ENCODE measurements at places on chromosomes 6 and 20.
A peak's percentile ranks its signal among the peaks of the same experiment; 100 is the strongest.

GRCh38 chr6:157631838-157632614, 191.0 kb upstream of the SNX9 start:
- H3K4me1 ChIP-seq, result peaks cover 3% of the 10 kb centered on the region
- no peak overlapping the region for H3K27ac ChIP-seq
- H3K27me3 ChIP-seq, result no peaks in the 10 kb centered on the region
- no peak for DNase-seq

DNA sequence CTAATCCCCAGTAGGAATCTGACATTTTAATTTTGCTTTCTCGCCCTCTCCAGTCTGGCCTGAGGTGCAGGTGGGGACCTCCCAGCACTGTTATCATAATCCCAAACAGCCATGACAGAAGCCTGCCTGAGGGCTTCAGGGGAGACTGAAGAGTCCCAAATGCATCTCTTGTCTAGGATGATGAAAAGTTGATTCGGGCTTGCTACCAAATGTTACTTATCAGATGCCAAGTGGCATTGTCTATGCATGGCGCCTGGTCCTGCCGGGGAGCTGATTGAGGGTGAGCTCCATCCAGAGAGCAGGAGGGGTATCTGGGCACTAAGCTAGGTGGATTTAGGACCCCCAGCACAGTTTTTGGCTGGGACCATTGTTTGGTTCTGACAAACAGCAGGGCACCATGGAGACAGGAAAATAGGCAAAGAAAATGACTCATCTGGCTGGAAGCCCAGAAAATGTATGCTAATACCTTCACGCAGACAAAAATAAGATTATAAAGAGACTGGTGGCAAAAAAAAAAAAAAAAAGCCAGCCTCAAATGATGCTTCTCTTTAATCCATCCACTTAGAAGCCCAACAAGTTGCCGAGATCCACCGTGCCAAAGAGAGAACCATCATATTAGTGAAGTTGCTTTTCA, 513.7 kb upstream of the SULF2 start:
- no peak overlapping the region for H3K4me3 ChIP-seq
- H3K27ac ChIP-seq, result no peak overlapping the region
- peaks cover 20% of the 10 kb centered on the region for H3K4me1 ChIP-seq
- no peak for DNase-seq
- peaks cover 3% of the 10 kb centered on the region for H3K27me3 ChIP-seq

GRCh38 chr20:61499859-61500554, 247.9 kb downstream of the CDH4 start:
- H3K27ac ChIP-seq, result no peak overlapping the region
- DNase-seq, result no peak
- H3K27me3 ChIP-seq, result peaks cover 7% of the 10 kb centered on the region
- no peak overlapping the region for H3K4me3 ChIP-seq

GRCh38 chr6:95693108-95693507, 115.8 kb downstream of the MANEA start:
- H3K27me3 ChIP-seq, result peaks cover 5% of the 10 kb centered on the region
- H3K36me3 ChIP-seq, result no peaks in the 10 kb centered on the region
- H3K4me1 ChIP-seq, result peaks cover 1% of the 10 kb centered on the region
- no peak overlapping the region for H3K4me3 ChIP-seq

DNA sequence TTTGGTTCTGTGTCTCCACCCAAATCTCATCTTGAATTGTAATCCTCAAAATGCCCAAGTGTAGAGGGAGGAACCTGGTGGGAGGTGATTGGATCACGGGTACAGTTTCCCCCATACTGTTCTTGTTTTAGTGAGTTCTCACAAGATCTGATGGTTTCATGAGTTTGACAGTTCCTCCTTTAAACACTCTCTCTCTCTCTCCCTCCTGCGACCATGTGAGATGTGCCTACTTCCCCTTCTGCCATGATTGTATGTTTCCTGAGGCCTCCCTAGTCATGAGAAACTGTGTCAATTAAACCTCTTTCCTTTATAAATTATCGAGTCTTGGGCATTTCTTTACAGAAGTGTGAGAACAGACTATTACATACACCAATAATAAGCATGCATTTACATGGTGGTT, 12.1 kb upstream of the EYS start:
- H3K36me3 ChIP-seq, result no peaks in the 10 kb centered on the region
- DNase-seq, result no peak
- no peak overlapping the region for H3K27ac ChIP-seq
- no peaks in the 10 kb centered on the region for H3K4me1 ChIP-seq

- H3K4me1 ChIP-seq, result peaks cover 1% of the 10 kb centered on the region
- H3K36me3 ChIP-seq, result no peaks in the 10 kb centered on the region
- no peak for DNase-seq
- no peak overlapping the region for H3K27ac ChIP-seq
Observed at GRCh38 chr6:146047371-146047770, 18.5 kb downstream of the GRM1 start.

DNA sequence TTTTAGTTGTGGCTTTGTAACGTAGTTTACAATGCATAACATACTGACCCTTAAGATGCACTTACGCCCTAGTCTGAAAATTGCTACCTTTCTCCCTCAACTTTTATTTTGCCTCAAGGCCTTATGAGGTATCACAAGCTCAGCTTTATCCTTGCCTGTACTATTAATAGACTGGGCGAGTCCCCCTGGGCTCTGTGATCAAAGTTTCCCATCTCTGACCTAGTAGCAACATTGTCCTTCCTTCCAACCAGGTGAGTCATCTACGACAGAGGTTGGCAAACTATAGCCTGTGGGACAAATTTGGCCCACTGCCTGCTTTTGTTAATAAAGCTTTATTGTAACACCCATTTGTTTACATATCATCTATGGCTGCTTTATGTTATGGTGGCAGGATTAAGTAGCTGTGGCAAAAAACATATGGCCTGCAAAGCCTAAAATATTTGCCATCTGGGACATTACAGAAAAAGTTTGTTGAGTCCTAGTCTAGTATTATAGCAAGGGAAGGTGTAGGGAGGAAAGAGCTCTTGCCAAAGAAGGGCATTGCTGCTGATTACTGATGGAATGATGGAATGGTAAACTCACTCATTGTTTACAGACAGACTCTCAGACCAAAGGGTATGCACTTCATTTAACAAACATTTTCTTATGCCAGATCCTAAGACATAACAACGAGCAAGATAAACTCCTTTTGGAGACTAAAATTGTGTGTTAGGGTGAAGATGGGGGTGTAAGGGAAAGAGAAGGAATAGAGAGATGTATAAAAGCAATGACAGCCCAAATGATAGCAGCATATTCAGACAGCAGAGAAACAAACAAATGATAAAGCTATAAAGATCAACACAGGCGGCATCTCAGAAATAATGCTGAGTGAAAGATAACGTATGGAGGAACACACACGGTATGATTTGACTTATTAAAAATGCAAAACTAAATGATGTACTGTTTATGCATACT, 74.2 kb downstream of the SLC22A23 start:
- no peak overlapping the region for H3K4me3 ChIP-seq
- no peaks in the 10 kb centered on the region for H3K27me3 ChIP-seq
- peaks cover 5% of the 10 kb centered on the region for H3K36me3 ChIP-seq
- H3K4me1 ChIP-seq, result peaks cover 49% of the 10 kb centered on the region
- no peak for DNase-seq

- no peak overlapping the region for H3K27ac ChIP-seq
- H3K4me1 ChIP-seq, result no peaks in the 10 kb centered on the region
- no peaks in the 10 kb centered on the region for H3K36me3 ChIP-seq
- no peak for DNase-seq
Observed at GRCh38 chr6:29828471-29828797, 809 bp downstream of the HLA-G start.

DNA sequence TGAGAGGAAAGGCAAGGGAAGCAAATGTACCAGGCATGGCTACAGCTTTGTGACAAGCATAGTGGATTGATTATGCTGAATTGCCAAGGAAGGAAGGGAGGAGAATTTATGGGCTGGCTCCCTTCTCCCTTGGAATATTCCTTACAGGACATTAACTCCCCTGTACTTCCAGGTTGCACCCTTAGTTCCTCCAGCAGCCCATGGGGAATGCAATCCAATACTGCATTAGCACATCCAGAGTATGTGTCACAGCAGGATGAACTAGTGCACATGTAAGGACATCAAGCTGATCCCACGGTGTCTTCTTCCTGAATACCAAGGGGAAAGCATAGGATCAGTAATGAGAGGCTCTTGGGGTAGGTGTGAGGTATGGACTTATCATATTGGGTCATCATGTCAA, 390.7 kb upstream of the POU3F2 start:
- DNase-seq, result no peak
- no peak overlapping the region for H3K27ac ChIP-seq
- H3K36me3 ChIP-seq, result no peaks in the 10 kb centered on the region

DNA sequence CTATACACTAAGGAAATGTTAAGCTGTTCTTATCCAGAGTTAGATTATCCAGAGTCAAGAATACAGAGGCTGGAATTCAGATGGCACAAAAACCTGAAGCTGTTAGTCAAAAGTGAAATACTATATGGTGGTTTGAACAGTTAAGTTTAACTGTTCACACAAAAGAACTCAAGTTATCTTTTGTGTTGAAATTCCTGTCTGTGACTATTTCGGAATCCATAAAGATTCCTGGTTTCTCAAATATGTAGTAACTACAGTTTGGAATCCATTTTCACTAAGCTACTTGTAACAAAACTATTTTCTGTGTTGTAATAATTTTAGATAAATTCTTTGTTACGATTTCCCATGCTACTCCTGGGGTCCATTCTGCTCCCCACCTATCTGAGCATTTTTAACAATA, 24.5 kb downstream of the FIG4 start:
- no peak overlapping the region for H3K27ac ChIP-seq
- H3K4me3 ChIP-seq, result no peak overlapping the region
- H3K4me1 ChIP-seq, result peaks cover 4% of the 10 kb centered on the region
- peaks cover 12% of the 10 kb centered on the region for H3K36me3 ChIP-seq

- peaks cover 1% of the 10 kb centered on the region for H3K4me1 ChIP-seq
- peaks cover 3% of the 10 kb centered on the region for H3K36me3 ChIP-seq
- DNase-seq, result no peak
- H3K27ac ChIP-seq, result no peak overlapping the region
- H3K27me3 ChIP-seq, result no peaks in the 10 kb centered on the region
Observed at GRCh38 chr20:1334370-1334731, 5.4 kb upstream of the SDCBP2 start.

- no peak for DNase-seq
- H3K27ac ChIP-seq, result no peak overlapping the region
- peaks cover 12% of the 10 kb centered on the region for H3K4me1 ChIP-seq
Observed at GRCh38 chr6:134309227-134309626, 8.7 kb downstream of the SGK1 start.

DNA sequence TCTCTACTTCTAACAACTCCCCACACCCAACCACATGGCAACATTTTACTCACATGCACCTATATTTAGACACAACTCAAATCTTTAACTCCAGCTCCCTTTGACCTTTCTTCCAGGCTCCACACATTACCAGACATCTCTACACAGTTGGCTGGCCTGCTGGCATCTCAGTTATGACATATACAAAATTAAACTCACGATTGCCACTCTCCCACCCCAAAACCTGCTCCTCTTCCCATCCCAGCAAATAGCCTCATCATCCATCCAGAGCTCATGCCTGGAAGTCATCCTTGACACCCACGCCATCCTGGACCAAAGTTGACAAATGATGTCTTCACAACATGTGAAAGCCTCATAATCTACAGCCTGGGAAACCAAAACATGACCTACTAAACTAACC, 176.6 kb downstream of the PKHD1 start:
- no peaks in the 10 kb centered on the region for H3K27me3 ChIP-seq
- no peaks in the 10 kb centered on the region for H3K4me1 ChIP-seq
- DNase-seq, result no peak
- no peaks in the 10 kb centered on the region for H3K36me3 ChIP-seq
- no peak overlapping the region for H3K27ac ChIP-seq

DNA sequence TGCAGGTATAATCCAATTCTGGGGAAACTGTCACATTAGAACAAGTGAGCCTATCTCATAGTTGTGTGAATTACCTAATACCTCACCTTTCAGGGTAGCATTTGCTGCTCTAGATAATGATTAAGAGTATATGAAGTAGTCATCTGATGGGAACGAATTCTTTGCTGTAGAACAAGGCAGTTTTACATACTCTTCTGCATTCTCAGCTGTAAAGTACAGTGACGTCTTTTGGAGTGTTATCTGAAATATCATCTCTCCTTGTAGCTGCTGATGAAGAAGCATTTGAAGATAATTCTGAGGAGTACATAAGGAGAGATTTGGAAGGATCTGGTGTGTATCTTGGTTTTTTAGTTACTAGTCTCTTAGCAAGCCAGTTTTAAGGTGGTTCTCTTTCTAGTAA, 28.4 kb downstream of the CSE1L start:
- peak overlapping the region; percentile 6 for H3K27ac ChIP-seq
- no peak for DNase-seq
- H3K4me1 ChIP-seq, result no peaks in the 10 kb centered on the region
- no peak overlapping the region for H3K4me3 ChIP-seq
- H3K27me3 ChIP-seq, result no peaks in the 10 kb centered on the region
- peaks cover 17% of the 10 kb centered on the region for H3K36me3 ChIP-seq

GRCh38 chr20:19890445-19891051, 126.6 kb upstream of the NAA20 start:
- H3K4me3 ChIP-seq, result peak overlapping the region; percentile 50
- peaks cover 40% of the 10 kb centered on the region for H3K4me1 ChIP-seq
- peaks cover 24% of the 10 kb centered on the region for H3K36me3 ChIP-seq
- peak overlapping the region; percentile 89 for H3K27ac ChIP-seq

- no peak overlapping the region for H3K27ac ChIP-seq
- H3K4me1 ChIP-seq, result peaks cover 3% of the 10 kb centered on the region
- DNase-seq, result no peak
- no peak overlapping the region for H3K4me3 ChIP-seq
Observed at GRCh38 chr6:41404182-41404845, 68.9 kb downstream of the NCR2 start.

DNA sequence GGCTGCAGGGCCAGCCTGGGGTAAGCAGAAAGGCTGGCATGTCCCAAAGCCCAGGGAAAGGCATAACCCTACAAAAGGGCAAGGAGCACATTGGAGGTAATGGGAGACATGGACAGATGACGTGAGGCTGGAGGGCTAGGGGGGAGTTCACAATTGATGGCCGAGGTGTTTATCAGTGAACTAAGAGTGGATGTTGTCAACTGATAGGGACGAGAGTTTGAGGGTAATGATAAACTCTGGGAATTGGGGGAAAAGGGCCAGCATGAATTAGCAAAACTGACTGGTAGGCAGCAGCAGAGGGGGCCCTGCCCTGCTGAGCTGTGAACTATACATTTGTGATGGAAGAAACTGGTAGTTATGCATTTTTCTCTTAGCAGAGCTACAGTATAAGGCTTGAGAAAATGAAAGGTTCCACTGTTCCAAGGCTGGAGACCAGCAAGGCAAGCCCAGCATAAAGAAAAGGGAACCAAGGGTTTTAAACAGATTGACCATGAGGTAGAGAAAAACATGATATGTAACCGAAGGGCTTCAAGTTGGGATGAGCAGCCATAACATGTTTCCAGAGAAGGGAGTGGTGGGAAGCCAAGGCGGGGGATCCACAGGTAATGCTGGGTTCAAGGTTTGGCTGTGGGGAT, 98.1 kb upstream of the MLN start:
- H3K4me3 ChIP-seq, result no peak overlapping the region
- H3K36me3 ChIP-seq, result no peaks in the 10 kb centered on the region
- peaks cover 47% of the 10 kb centered on the region for H3K27me3 ChIP-seq
- no peak for DNase-seq

- no peak overlapping the region for H3K27ac ChIP-seq
- H3K36me3 ChIP-seq, result peaks cover 2% of the 10 kb centered on the region
- H3K4me3 ChIP-seq, result no peak overlapping the region
- H3K27me3 ChIP-seq, result no peaks in the 10 kb centered on the region
- no peak for DNase-seq
Observed at GRCh38 chr6:138001750-138002349, 105.4 kb downstream of the PERP start.

Data from progenitor cell of endocrine pancreas (in vitro differentiated cells).